ENCODE measurements at places on chromosomes 2 and 18.

- DNase-seq = no peak
These were observed 254.1 kb downstream of the PRKCE start for GRCh38 chr2:45905632-45905958.

GRCh38 chr2:198702796-198703195 is 754.9 kb downstream of the SATB2 start:
- no peak for DNase-seq

DNA sequence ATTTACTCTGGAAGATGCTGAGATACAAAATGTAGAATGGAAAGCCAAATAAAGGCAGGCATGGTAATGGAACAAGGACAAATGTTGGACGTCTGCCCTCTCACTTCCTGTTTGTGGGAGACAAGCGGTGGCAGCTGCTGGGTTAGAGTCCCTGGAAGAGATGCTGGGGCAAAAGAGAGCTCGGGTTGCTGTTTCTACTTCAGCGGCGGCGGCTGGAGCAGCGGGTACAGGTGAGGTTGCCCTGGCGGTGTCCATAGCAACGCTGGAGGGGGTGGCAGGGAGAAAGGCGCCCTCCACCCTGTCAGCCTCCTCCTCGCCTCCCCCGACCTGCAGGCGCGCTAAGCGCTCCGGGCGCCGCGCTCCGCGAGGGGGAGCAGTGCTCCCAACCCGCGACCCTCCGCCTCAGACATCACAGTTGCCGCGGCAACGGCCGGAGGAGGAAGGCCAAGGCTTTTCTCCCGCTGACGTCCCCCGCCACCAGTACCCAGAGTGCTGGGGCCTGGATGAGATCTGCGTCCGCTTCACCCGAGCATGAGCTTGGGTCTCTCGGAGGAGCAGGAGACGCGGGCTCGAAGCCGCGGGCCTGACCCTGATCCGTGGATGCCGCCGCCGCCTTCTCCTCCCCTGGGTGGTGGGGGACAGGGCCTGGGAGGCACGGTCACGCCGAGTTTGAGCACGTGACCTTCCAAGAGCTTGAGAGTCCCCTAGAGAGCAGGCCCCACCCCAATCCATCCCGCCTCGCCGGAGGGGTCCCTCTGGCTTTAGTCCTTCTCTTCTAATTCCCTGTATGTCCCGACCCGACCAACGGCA is 65.6 kb downstream of the NOL4 start:
- peak; percentile 39 for DNase-seq

GRCh38 chr2:206001912-206002311 is 84.1 kb downstream of the INO80D start:
- no peak for DNase-seq

DNA sequence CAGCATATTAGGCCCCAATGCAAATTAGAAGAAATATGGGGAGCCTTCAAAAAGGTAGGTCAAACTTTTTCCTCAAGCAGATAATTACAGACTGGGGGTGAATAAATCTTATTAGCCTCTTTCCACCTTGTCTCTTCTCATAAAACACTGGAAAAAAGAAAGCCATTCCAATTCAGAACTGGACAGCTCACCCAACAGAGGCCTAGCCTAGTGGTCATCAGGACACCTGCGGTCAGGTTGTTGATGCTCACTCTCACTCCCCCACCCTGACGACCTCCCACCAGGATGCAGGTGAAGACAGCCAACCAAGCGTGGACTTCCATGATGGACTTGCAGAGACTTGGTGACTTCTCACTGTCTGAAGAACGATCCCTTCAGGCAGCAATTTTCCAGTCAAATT is 207.1 kb downstream of the ALK start:
- DNase-seq = no peak

GRCh38 chr18:36096955-36097354 is 29.6 kb upstream of the RPRD1A start:
- no peak for DNase-seq

- no peak for DNase-seq
These were observed 639.8 kb downstream of the TMEM182 start for GRCh38 chr2:103401621-103402020.

GRCh38 chr18:73983970-73984369 is 163.7 kb downstream of the FBXO15 start:
- no peak for DNase-seq

GRCh38 chr2:193584522-193584938 is 1389.8 kb upstream of the TMEFF2 start:
- no peak for DNase-seq
